ENCODE measurements at places on chromosomes 2 and 18.

DNA sequence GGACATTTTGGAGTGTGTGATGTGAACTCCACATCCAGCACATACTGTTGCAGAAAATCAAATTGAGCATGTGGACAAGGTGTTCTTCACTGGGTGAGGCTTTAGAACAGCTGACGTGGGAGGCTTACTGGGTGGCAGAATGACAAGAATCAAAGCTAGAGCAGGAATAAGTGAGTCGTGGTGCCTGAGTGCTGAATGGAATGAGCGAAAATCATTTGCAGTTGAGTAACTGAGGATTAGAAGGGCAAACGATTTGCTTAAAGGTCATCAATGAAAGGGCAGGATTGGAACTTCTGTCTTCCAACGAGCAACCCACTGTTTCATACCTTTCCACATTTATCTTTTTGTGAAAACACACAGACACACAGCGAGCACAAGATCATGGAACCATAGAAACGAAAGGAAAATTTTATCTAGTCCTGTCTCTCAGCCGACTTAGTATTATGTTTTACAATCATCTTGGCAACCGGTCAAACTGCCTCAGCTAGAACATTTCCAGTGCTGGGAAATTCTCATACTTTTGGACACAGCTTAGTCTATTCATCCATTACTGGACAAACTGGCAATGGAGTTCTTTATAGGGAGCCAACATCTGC, 7.2 kb upstream of the DAW1 start:
- no peak for DNase-seq

DNA sequence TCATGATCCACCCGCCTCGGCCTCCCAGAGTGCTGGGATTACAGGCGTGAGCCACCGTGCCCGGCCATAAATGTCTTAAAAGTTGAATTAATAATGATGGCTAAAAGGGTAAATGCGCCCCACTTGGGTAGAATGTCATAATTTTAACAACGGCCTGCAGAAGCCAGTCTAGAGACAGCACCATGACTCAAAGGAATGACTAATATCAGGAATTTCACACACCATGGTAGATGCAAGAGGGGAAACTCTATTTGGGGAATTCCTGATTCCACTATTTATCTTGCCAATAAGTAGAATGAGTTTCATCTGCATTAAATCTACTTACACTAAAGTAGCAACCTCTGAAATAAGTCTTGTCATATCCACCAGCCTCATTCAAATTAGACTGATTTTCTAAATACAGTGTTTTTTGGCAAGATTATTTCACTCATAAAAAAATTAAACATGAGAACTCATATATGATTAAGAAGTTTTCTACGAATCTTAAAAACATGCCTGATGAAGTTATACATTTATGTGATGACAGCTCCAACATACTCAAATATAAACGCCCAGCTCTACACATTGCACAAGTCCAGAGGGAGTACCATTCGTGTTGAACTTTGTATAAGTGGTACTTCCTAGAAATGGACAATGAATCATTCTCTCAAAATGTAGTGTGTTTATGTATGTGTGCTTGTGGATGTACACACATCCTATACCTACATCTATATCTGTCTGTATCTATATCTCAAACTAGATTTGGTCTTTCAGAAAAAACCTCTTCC, 309.7 kb downstream of the IRS1 start:
- no peak for DNase-seq

DNA sequence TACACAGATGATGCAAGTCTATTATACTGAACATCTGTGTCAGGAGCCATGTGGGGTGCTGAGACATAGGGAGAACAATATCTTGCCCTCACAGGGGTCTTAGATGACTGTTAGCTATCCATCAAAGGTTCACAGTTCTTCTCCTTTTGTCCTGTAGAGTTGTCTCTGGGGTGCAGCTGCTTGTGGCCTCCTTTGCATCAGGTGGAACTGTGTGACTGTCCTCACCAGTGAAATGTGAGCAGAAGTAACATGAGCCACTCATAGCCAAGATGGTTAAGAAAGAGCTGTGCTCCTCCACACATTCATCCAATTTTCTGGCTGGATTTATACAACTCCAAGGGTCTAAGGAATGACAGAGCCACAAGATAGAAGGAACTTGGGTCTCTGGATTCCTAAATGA, 56.0 kb upstream of the ST8SIA3 start:
- no peak for DNase-seq

GRCh38 chr2:151664520-151664919, 69.8 kb downstream of the NEB start:
- DNase-seq: no peak

- no peak for DNase-seq
Observed at GRCh38 chr18:46488471-46489213, 168.4 kb downstream of the LOXHD1 start.

- no peak for DNase-seq
Observed at GRCh38 chr2:36423172-36423571, 67.6 kb downstream of the CRIM1 start.

DNA sequence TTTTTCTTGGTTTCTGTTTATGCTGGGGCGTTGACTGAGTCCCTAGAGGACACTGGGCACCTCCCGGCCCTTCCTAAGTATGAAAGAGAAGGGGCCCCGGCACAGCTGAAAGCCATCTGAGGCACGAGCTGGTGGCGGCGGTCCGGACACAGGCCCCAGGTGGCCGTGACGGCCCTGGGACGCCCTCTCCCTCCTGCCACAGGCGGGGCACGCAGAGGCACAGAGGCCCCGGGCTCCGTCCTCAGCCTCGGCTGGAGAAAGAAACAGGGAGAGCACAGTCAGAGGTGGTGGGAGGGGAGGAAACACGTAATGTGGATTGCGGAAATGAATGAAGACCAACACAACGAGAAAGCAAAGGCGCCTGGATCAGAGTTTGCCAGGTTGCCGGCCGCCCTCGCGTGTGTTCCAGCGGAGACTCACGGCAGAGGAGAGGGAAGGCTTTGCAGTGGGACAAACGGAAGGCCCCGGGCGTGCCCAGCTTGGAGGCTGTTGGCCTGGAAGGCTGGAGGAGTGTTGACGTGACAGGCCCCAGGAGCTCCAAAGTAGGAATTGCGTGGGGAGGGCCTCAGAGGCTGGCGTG, 119.1 kb downstream of the PTGR3 start:
- no peak for DNase-seq

DNA sequence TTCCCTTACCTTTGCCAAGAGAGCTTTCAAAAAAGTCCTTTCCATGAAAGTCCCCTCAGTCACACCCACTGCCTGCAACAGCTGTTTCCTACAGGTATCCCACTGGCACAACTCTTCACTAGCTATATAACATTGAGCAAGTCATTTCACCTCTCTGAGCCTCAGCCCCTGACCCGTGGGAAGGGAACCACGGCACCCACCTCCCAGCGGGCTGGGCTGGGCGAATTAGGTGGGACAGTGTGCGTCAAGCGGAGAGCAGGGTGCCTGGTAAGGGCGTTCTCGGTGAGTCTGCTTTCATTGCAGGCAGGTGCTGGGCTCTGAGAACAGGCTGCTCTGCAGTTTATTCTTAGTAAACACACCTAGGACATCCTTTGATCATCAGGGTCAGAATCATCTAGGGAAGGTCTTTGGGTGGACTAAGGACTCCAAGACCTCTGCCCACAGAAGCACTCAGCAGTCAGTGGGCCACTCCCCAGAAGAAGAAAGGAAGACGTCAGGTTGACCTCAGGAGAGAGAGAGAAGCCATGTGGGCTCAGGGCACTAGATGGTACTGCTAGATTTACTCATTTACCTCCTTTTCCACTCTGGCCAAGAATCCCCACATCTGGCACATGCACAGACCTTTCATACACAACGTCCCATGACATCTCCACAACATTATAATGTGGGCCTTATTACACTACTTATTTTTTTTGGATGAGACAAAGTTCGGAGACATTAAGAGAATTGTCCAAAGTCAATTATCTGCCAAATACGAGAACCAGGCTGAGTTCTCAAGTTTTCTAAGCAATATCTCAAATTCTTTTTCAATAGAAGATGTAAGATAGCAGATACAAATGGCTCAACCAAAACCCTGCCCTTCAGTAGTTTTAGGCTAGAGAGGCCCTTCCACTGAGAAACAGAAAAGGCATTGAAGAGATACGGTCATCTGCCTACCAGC, 79.9 kb downstream of the GALNT14 start:
- no peak for DNase-seq

- no peak for DNase-seq
Observed at GRCh38 chr2:74186038-74186437, 7.4 kb upstream of the MOB1A start.

GRCh38 chr2:103738606-103739005, 976.8 kb downstream of the TMEM182 start:
- no peak for DNase-seq

DNA sequence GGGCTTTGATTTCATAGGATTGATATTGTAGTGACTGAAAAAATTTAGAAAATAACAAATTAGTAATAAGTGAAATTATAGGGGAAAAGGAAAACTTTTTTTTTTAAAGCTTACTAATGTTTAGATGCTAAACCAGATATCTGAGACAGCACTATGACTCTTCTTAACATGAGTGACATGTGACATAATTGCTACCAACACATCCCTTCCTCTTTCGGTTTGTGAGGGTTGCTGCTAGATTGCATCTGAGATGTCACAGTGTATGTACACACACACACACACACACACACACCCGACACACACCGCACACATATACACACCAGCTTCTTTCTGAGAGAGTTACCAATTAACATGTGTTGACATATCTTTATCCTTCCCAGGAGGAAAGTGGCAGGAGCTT, 18.0 kb downstream of the RAPGEF4 start:
- DNase-seq: no peak

- no peak for DNase-seq
Observed at GRCh38 chr2:177325554-177325953, 61.0 kb upstream of the NFE2L2 start.

DNA sequence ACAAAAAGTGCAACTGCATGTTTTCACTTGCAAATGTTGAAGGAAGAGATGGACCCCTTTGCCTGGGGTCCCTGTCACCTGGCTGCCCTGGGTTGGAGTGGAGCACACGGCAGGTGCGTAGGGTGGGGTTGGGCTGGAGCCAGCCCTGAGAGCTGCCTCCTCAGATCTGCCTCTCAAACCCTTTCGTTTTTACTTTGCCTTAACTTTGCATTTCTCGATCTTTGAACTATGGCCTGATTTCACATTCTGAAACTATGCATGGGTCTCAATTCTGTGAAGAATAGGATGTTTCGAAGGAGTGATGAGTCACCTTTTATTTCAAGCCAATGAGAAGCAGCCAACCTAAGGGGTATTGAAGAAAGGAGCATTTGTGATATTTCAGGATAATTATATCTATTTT, 132.8 kb downstream of the ACOXL start:
- no peak for DNase-seq

- DNase-seq: no peak
Observed at GRCh38 chr2:32772638-32773447, 145.0 kb downstream of the TTC27 start.

GRCh38 chr2:68448671-68449653, 18.1 kb downstream of the FBXO48 start:
- DNase-seq: no peak

DNA sequence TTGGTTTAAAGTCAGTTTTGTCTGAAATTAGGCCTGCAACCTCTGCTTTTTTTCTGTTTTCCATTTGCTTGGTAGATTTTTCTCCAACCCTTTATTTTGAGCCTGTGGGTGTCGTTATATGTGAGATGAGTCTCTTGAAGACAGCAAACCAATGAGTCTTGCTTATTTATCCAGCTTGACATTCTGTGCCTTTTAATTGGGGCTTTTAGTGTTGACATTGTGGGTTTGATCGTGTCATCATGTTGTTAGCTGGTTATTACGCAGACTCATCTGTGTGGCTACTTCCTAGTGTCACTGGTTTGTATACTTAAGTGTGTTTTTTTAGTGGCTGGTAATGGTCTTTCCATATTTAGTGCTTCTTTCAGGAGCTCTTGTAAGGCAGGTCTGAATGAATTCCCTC, 18.8 kb downstream of the TMEM87B start:
- DNase-seq: no peak

- no peak for DNase-seq
Observed at GRCh38 chr2:8452296-8452695, 229.6 kb upstream of the ID2 start.

GRCh38 chr18:7068871-7069590, 48.6 kb downstream of the LAMA1 start:
- DNase-seq: no peak

DNA sequence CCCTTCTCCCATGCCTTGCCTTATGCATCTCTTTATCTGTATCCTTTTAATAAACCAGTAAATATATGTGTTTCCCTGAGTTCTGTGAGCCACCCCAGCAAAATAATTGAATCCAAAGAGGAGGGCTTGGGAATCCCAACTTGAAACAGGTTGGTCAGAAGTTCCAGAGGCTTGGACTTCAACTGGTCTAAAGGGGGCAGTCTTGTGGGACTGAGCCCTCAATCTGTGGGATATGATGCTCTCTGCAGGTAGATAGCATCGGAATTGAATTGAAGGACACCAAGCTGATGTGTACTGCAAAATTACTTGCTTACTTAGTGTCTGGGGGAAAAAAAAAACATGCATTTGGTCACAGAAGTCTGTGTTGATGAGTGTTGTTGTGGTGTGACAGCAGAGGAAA, 1033.5 kb upstream of the TMEFF2 start:
- DNase-seq: no peak

GRCh38 chr2:190250421-190250820, 69.2 kb downstream of the HIBCH start:
- DNase-seq: no peak

DNA sequence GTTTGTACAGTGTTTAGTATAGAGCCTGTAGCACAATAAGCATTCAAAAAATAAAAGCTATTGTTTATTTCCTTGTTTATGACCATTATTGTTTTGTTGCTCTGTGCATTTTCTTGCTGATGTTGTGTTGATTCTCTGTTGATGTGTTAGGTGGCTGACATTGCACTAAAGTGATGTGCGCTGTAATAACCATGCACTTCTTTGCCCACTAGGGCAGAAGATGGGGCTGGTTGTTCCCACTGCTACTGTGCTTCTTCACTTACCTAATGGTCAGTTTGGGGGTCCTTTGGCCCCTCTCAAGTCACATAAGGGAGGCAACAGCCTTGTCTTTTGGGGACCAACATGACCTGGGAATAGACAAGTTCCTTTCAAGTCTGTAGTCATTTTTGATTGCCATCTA, 6.0 kb downstream of the SCG2 start:
- no peak for DNase-seq

DNA sequence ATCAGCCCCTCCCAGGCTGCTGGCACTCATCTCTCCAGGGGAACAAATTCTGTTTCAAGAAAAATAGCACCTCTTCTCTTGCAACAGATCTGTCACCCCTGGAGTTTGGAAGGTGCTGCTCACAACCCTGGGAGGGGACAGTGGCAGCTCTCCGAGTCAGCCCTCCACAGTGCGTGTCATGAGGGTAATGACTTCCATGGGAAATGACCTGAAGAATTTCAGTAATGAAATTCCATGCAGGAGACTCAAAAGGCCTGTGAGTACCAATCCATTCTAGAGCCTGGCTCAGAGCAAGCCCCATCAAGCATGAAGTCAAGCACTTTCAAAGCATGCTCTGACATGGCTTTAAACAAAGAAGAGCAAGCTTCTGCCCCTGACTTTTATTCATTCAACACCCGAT, 276.3 kb upstream of the PARD3B start:
- DNase-seq: no peak

DNA sequence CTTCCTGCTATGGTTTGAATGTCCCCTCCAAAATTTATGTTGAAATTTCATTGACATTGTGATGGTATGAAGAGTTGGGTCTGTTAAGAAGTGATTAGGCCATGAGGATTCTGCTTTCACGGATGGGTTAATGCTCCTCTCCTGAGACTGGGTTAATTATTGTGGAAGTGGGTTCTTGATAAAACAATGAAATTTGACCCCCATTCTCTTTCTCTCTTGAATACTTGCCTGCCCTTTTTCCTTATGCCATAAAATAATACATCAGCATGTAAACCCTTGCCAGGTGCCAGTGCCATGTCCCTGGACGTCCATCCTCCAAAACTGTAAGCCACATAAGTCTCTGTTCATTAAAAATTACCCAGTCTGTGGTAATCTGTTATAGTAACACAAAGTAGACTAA, 352.8 kb downstream of the LRRTM4 start:
- no peak for DNase-seq
